Left ventricle myocardium superior (tissue), 1 donor: ENCODE measurements at places on chromosomes 4 and X.

DNA sequence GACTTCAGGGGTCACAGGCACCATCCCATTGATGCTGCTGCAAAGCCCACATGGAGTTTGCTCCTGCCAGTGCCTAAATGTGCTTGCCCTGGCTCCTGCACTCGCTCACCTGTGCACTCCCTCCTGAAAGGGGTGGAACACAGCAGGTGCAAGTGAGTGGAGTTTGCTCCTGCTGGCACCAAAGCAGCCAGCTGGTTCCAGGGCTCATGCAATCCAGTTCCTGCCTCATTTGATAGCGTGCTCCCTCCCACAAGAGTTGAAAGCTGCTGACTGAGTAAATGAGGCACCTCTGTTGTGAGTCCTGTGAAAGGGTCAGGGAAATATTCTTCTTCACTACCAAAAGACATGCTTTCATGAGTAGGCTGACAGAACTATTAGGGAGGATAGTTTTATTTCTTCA lies 30.5 kb downstream of the CXCL8 start:
- DNase-seq: no peak

DNA sequence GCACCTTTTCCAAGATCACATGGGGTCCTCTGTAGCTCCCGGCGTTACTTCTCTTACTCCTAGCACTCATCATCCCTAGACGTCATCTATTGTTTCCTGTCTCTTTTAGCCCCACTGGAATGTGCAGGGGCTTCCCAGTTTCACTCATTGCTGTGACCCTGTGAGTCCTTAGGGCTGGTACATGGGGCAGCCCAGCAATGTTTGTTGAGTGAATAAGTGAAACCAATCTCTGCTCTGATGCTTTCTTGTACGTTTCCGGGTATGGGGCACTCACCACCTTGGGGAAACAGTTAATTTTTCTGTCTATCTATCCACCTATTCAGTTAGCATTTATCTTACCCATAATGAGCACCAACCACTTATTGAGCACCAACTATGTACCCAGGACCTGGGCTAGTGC lies 16.1 kb downstream of the MSX1 start:
- DNase-seq: no peak

GRCh38 chr4:98617358-98618047 lies 40.9 kb downstream of the TSPAN5 start:
- no peak for DNase-seq

DNA sequence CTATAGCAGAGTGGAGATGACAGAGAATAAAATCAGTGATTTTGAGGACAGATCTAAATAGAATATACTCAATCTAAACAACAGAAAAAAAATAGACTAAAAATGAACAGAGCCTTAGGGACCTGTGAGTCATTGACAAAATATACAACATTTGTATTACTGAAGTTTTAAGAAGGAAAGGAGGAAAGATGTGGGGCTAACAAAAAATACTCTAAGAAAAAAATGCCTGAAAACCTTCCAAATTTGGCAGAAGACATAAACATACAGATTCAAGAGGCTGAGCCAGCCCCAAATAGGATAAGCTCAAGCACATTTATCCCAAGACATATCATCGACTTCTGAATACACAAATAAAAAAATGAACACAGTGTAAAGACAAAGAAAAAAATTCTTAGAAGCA lies 123.6 kb upstream of the INTU start:
- no peak for DNase-seq

GRCh38 chr4:13601048-13601447 lies 26.5 kb downstream of the BOD1L1 start:
- DNase-seq: no peak

- DNase-seq: peak; percentile 29
These were observed 909 bp downstream of the RTL5 start for GRCh38 chrX:72130762-72131250.

GRCh38 chr4:8437281-8437680 lies 3.2 kb downstream of the ACOX3 start:
- no peak for DNase-seq

DNA sequence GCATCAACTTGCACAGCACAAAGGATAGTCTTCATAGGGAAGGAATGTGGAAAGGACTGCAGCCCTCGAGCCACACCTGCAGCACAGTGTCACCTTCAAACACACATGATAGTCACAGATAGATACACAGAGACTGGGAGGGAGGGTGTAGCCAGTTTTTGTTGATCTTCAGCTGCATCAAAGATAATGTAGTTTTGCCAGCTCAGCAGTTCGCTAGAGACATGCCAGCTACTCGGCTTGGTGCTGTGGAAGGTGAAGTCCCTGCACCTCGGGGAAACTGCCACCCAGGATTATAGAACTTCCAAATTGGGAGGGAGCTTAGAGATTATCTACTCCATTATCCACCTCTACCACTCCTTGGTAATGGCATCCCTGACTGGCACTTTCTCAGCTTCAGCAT lies 92.9 kb upstream of the PAK3 start:
- DNase-seq: no peak

DNA sequence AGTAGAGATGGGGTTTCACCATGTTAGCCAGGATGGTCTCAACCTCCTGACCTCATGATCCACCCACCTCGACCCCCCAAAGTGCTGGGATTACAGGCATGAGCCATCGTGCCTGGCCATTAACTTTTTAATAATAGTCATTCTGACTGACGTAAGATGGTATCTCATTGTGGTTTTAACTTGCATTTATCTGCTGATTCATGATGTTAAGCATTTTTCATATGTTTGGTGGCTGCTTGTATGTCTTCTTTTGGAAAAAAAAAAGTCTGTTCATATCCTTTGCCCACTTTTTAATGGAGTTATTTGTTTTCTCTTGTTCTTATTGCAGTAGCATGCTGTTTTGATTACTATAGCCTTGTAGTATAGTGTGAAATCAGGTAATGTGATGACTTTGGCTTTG lies 45.8 kb downstream of the ANXA10 start:
- DNase-seq: no peak

- peak; percentile 22 for DNase-seq
These were observed 691 bp downstream of the MAGED1 start for GRCh38 chrX:51893931-51894696.

DNA sequence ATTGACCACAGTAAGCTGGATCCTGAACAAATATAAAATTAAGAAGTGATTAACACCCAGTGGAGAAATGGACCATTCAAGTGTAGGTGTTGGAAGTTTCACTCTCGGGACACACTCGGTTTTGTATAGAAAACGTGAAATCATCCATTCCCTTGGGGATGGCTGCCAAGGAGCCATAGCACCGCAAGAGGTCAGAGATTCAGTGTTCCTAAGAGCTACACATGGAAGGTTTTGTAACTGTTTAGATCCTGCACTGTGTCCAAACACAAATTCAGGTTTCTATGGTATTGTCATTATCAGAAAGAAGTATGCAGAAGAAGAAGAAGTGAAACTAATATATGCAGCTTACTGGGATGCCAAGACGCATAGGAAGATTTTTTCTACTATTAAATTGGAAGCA lies 281.0 kb downstream of the LDB2 start:
- DNase-seq: no peak

DNA sequence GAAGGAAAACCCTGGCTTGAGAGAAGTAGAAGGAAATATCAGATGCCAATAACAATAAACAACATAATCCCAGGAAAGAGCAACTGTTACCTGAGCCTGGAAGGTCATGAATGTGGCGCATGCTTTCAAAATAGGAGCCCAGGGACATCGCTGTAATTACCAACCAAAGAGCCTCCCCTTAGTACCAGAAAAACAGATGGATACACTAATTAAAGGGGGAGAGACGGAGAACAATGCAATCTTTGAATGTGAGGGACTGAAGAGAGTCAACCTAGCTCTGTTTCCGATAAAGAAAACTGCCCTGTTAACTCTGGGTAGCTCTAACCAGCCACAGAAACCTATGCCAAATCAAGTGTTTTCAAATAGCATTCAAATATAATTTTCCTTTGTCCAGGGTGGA lies 161.4 kb downstream of the ENOX2 start:
- no peak for DNase-seq

DNA sequence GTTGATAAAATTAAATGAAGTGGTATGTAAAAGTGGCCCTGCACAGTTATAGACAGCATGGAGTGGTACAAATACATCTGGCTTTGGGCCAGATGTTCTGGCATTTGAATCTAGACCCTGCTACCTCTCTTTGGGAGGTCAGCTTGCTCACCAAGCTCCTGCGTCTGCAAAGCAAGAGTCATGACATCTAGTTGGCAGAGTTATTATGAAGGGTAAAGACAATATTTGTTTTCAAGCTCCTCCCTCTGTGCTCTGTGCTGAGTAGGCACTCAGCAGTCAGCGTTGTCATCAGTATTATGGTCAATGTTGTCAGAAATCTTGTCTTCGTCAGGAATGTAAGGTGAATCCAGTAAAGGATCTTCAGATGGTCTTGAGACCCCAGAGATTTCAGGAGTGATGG lies 55.8 kb downstream of the CCNI start:
- no peak for DNase-seq

DNA sequence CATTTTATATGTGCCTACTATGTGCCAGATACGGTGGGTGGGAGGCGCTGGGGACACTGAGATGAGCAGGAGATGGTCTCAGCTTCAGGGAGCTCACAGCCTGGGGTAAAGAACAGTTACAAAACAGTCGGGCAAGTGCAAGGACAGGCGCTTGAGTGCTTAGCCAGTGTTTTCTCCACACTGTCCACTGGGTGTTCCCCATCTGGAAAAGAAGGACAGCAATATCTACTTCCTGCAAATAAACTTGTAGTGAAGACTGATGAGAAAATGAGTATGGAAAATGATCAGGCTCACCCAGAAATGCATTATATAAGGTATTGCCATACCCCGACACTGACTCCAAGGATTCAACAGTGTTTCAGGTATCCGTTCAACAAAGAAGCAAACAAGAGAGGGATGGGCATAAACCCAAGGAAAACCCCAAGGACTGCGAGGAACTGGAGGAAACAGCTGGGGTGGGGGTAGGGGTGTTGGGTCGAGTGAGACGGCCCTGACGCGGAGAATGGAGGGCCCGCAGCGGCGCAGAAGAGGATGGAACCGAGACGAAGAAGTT lies 835 bp downstream of the TMEM185A start:
- no peak for DNase-seq

DNA sequence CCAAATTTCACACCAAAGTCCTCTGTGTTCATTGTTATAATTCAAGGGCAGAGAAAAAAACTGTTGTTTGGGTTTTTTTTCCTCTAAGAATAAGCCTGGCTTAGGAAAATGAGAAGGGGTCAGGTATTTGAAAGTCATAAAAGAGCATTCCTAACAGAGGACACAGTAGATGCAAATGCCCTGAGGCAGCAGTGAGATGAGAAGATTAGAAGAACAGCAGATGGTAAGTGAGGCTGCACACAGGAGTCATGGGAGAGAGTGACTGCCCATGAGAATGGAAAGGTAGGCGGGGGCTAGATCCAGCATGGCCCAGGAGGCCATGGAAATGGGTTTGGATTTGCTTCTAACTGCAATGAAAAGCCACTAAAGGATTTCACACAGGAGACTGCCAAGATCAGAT lies 107.5 kb upstream of the RBPJ start:
- no peak for DNase-seq

- no peak for DNase-seq
These were observed 185.5 kb downstream of the TEX13C start for GRCh38 chrX:125505207-125505606.

DNA sequence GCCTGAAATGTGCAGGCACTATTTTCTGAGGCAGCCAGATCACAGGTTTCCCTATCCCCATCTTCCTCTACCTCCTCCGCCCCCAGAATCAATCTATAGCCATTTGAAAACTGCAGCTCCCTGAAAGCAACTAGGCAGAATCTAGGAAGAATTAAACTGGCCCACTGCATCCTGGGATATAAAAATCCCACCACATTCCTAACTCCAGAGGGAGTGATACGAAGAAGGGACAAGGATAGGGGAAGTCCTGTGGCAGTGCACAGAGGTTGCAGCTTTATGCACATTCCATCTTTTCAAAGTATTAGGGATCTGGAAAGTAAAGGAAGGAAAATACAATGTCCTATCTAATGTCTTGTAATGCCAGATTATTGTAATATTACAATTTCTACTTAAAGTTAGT lies 18.3 kb upstream of the HERC3 start:
- DNase-seq: no peak

GRCh38 chr4:113645771-113646441 lies 115.6 kb downstream of the CAMK2D start:
- DNase-seq: no peak

DNA sequence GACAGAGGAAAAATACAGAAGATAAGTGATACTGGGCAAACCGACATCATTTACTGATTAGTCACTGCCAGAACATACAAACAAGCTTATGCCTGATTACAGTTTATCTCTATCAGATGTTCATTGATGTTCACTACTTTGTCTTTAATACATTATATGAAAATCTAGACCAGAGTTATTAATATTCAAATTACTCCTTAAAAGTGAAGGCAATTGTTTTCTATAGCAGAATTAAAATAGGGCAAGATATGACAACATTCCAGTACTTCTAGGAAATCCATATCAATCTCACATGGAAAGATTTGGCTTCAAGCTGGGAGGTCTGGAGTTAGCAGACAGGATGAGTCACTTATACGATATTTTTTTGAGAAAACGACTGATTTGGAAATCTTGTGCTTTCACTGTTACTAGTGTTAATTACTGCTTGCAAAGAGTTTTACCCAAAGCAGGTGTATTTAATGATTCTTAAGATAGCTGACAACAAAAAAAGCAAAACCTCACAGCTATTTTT lies 31.8 kb downstream of the HPGD start:
- DNase-seq: no peak

DNA sequence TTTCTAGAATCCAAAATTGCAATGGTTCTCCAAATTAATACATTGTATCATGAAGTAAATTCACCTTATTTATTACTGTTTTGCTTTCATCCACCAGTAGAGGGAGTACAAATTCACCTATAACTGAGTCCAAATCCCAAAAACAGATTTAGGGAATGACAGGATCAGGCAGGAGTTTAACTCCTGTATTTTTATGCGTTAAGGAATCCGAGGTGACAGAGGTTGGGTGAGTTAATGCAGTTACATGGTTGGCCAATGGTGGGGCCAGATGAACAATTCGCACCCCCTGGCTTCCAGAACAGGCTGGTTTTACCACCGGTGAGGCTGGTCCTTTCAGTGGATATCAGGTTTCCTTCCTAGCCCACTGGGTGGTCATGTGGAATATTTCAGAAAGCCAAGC lies 82.4 kb downstream of the MTNR1A start:
- DNase-seq: no peak

GRCh38 chr4:2353222-2354107 lies 65.0 kb downstream of the ZFYVE28 start:
- no peak for DNase-seq

- no peak for DNase-seq
These were observed 55.3 kb upstream of the MSANTD1 start for GRCh38 chr4:3193531-3194203.
